Activated naive CD4-positive, alpha-beta T cell treated with anti-CD3 and anti-CD28 coated beads, Interleukin-2, amount 10 ng/mL, durations not matched to agents 7 days and 5 days (primary cell): ENCODE measurements at places on chromosomes 1 and 21.

DNA sequence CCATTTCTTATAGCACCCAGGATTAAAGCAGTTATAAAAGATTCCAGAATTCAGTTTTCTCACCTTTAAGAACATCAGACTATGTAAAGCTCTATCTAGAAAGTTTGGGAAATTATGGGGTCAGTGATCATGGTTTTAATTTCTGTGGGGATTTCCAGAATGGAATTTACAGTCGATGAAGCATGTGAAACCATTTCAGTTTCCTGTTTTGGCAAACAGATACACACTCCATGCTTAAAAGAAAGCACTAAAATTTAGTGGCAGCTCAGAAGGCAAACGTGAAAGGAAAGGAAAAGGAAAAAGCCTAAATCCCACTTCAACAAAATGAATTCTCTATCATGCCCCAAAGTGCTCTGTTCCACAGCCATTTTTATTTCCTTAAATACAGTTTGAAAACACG is 60.4 kb downstream of the FYB2 start:
- DNase-seq = no peak

GRCh38 chr1:110450929-110451328 is at the start of gene PROK1:
PROK1 (plus strand) TSS chr1:110451149; CDS start chr1:110451217, 68 bp downstream.
- DNase-seq = no peak

GRCh38 chr21:21175798-21176334 is 177.7 kb downstream of the NCAM2 start:
- no peak for DNase-seq

DNA sequence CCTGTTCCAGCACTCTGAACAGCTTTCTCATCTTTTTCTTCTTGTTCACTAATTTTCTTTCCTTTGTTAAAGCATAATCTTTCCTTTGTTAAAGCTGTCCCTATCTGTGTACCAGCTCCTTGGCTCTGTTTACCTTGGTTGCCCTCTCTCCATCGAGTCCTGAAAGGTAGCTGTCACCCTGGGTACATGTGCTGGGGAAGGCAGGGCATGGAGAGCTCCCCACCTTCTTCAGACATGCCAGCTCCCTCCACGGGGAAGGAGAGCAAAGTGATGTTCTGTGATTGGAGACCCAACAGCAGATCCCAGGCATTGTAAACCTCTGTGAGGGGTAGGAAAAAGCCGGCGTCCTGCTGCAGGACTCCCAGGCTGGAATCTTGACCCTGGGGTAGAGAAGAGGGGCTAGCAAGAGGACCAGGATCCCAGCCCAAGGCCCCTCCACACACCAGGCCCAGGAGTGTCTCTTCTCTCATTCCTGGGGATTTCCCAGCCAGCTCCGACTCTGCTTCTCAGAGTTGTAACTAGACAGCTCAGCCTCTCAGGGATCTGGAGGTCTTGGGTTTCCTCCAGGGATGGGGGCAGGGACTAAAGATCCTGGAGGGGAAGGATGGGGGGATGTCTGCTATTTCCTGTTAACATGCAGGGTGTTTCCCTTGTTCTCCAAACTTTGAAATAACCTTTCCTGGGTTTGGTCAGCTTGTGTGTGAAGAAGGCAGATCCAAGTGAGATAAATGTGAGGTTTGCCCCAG is 34.4 kb downstream of the TMCC2 start:
- DNase-seq = no peak

DNA sequence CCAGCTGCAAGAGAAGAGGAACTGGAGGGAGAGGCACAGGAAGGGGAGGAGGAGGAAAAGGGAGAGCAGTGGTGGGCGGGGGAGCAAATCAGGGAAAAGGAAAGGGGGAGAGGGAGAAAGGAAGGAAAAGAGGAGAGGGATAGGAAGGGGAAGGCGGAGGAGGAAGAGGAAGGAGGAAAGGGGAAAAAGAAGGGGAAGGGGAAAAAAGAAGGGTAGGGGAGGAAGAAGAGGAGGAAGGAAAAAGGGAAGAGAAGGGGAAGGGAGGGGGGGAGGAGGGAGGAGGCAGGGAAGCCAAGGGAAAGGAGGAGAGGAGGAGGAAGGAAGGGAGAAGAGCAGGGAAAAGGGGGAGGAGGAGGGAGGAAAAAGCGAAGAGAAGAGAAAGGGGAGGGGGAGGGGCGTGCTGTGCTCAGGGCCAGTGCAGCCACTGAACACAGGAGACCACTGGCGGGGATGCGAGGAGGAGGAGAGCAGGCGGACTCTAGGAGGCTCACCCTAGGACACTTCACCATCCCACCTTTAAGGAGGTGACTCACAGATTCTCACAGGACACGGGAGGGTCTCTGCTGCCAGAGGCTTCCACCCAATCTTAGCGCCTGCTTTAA is 33.1 kb downstream of the PGBD5 start:
- no peak for DNase-seq

DNA sequence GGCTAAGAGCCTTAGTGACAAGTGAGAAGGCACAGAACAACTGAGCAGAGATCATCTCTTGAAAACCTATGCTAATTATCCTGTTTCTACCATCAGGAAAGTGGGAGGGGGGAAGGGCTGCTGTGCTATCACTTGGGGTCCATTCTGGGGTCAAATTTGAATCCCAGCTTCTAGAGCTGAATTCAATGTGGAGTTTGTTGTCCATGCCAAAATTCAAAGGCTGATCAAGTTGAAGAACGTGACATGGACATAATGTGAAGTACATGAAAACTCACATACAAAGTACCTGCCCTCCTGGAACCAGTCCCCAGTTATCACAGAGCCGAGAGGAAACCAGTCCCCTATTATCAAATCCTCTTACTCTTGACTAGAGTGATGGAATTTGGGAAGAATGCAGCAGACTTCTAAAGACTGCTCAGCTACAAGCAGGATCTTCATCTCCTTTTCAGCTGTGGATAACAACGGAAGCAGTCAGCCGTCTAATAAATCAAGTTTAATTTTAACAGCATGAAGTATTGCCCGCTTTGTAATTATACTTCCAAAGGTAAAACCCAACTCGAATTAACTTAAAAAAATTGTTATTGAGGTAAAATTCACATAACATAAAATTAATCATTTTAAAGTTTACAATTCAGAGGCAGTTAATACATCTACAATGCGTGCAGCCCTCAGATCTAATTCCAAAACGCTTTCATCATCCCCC is 78.3 kb downstream of the SLC45A1 start:
- no peak for DNase-seq

GRCh38 chr1:214565310-214565709 is 13.9 kb upstream of the PTPN14 start:
- DNase-seq = no peak

DNA sequence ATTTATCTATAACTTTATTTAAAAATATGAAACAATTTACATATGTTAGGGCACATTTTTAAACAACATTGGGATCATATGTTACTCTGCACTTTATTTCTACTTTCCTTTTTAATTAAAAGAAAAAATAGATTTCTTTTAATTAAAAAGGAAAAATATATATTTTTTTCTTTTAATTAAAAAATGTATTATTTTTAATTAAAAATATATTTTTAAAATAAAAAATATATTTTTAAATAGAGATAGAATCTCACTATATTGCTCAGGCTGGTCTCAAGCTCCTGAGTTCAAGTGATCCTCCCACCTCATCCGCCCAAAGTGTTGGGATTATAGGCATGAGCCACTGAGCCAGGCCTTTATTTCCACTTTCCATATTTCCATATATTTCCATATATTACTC is 36.7 kb downstream of the WARS2 start:
- no peak for DNase-seq

- no peak for DNase-seq
Observed at GRCh38 chr1:214362188-214362882, 81.4 kb downstream of the SMYD2 start.

DNA sequence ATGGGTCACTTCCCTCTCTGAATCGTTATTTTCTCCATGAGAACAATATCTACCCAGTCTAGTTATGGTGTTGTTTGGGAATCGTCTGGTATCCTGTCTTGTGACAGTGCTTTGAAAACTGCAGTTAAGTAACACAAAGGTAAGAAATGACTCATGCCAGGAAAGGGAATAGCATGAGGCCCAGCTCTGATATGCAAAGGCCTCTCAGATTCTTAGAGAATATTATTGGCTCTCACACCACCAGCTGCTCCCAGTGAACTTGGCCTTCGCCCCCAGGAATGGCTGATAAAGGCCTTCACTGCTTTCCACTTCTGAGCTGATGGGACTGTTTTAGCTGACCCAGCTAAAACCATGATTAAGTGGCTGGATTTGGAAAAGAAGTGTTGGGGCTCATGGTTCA is 27.1 kb downstream of the NEK2 start:
- DNase-seq = no peak
